ENCODE measurements at places on chromosomes 1 and 21. TPM values are rescaled to one million over a fixed set of nuclear protein-coding genes. Genes with fewer than 3 reads are reported as not detected.

The BACE2 gene
- 0.26 TPM for polyA plus RNA-seq

GRCh38 chr1:203505526-203506204, 11.7 kb downstream of the OPTC start:
- no peak for DNase-seq

- DNase-seq = no peak
These were observed 54.7 kb downstream of the STUM start for GRCh38 chr1:226603022-226603857.

The AK5 gene
- polyA plus RNA-seq = 0.75 TPM

DNA sequence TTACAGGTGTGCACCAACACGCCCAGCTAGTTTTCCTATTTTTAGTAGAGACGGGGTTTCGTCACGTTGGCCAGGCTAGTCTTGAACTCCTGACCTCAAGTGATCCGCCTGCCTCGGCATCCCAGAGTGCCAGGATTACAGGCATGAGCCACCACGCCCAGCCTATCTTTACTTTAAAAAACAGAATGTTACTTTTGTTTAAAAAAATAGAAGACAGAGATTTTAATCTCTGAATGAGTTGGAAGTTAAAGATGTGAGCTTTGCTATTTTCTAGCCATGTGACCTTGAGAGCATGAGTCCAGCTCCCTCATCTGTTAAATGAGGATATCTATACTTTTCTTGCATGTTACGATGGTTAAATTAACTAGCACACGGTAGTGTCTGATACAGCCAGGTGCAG, 3.9 kb upstream of the PUM1 start:
- no peak for DNase-seq

The CYP4A11 gene
- not detected for polyA plus RNA-seq

DNA sequence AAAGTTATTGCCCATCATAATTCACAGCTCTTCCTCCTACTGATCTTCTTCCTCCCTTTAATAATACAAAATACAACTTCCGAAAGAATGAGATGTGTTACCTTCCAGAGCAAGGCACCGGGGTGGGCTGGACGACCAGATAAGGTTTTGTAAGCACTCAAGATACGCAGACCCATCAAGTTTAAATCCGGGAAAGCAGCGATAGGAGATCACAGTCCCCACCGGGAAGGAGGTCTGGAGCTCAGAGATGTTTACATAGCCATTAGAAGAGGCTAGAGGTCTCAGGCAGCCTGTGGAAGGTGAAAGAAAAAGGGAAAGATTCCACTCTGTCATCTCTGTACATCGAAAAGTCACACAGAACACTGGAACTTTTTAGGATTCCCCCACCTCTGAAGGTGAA, 99.4 kb downstream of the SUSD4 start:
- DNase-seq = no peak

- DNase-seq = no peak
These were observed 1.4 kb upstream of the WDR26 start for GRCh38 chr1:224435999-224436398.

The DNASE2B gene
- polyA plus RNA-seq = not detected

- no peak for DNase-seq
These were observed 37.6 kb downstream of the MATN1 start for GRCh38 chr1:30685796-30686165.

DNA sequence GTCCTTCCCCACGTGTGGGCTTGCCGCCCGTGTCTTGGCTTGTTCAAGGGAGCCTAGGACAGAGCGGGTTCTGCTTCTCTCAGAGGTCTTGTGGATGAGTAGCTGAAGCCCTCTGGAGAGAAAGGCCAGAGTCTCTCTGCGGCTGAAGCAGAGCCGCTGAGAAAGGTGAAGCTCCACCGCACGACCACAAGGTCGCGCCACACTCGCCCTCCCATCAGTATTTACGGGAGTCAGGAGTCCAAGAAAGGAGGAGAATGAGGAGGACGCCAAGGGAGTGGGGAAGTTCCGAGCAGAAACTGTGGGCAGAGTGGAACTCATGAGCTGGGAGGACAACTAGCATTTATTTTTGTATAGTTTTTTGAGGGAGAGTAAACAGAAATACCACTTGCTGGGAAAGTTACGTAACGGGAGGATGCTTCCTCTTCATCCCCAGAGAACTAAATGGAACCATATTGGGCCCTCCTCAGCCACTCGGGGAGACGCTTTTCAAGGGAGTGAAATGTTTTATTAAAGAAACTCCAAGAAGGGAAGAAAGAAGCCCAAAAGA, 51.6 kb upstream of the HAO2 start:
- no peak for DNase-seq

DNA sequence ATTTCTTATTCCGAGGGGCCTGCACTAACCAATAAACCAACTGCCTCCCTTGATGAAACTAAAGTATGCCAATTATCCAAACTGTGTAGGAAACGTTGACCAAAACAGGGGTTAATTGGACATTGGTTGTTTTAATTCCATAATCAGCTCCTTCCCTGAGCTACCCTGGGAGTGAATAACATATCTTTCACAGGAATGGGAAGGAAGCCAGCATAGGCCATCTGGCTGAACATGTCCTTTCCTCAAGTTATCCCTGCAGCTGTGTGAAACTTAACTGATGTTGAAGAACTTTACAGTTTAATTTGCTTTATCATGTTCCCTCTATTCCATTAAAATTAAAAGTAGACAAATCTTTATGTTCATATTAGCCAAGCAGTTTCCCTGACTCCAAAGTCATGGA, 75.4 kb downstream of the NRIP1 start:
- no peak for DNase-seq

GRCh38 chr1:27571439-27572018, 32.4 kb downstream of the AHDC1 start:
- no peak for DNase-seq

The NAV1 gene
- polyA plus RNA-seq = 0.89 TPM

Measured in CD14-positive monocyte (primary cell).